ENCODE measurements at places on chromosomes 12 and 14.

- no peak for DNase-seq
Measured at GRCh38 chr12:13940335-13940865, 41.0 kb downstream of the GRIN2B start.

GRCh38 chr12:79023784-79024183 lies 159.2 kb downstream of the SYT1 start:
- no peak for DNase-seq

- no peak for DNase-seq
Measured at GRCh38 chr12:19957308-19958125, 410.8 kb upstream of the PDE3A start.

DNA sequence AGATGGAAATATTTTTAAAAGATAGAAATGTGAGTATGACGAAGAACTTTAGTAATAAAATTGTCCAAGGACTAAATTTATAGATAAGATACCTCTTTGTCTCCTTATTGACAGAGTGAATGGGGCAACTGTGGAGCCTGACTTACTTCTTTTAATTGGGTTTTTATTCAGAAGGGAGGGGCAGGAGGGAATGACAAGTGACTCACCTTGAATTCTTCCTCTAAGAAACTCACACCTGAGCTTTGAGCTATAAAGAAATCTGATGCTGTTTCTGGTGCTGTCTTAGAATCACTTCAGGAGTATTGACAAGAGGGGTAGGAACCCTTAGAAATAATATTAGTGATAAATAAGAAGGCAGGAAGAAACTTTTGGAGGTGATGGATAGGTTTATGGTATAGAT lies 951 bp downstream of the NR1H4 start:
- DNase-seq = no peak

DNA sequence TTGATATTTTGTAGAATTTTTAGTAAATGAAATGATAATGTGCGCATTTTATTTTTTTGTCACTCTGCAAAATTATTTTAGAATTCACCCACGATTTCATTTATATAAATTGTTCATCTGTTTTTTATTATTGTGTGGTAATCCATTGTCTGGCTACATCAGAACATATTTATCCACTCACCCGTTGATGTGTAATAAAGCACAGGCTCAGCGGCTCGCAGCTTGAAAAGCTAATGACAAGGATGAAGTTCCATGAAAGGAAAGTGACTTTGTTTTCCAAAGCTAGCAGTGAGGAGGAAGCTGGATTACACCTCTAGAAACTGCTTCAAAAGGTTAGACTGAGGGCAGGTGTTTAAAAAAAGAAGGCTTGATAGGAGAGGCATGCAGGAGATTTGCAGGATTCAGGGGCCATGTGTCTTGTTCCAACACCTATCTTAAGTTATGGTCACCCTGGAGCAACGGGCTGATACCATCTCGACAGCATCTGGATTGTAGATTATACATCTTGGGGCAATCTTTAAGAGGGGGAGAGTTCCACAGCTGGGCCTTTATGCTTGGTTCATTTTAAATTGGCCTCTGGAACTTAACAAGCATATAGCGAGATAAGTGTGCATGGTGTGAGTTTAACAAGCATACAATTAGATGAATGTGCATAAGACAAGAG lies 194.1 kb downstream of the TMTC3 start:
- DNase-seq = no peak

DNA sequence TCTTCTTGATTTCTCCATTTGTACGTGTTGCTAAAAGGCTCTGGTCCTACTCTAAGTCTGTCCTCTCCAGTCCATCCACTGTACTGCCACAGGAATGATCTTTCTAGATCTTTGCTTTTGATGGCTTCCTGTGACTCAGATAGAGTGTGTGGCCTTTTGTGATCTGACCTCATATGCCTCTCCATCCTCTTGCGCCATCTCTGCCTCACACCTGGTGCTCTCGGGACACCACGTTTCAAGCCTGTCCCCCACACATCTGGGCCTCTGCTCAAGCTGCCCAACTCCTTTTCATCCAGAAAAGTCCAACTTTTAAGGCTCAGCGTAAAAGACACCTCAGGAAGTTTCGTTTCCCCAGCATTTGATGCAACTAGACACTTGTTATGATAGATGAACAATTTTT lies 39.0 kb downstream of the DCAF4 start:
- peak; percentile 21 for DNase-seq

DNA sequence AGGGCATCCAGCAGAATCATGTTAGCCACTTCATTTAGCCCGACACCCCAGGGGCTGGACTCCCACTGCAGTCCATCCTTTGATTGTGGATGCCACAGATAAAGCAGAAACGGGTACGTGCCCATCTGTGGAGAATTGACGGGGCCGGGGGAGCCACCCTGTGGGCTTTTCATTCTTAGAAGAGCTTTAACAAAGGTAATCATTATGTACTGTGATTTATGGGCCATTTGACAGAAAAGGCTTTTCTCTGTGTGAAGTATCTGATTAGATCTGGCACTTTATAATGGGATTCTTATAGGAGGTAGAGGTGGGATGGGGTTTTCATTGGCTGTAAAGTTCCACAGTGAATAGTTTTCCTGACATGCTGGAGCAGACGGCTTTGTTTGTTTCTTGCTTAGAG lies 40.4 kb downstream of the AACS start:
- no peak for DNase-seq

DNA sequence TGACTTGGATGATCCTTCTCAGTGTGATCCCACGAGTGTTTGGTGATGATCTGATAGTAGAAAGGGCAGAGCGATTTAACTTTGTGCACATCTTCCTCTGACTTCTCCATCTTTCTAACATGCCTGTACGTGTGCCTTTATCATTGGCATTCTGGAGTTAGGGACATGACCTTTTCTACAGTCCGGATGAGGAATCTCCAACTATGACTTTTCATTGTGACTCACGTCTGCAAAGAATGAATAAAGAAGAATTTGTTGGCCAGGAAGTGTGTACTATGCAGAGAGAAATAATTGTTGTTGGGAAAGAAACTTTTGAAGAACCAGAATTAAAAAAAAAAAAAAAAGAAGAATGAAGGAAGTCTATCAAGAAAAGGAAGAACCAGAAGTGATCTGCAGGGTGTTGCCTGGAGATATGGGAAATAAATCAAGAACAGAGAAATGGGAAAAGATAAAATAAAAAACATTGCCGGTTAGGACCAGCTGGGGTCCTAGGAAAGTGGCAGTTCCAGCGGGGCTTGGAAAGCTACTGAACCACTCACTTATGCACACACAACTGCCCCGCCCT lies 25.3 kb downstream of the PPFIBP1 start:
- DNase-seq = no peak

- DNase-seq = peak; percentile 49
Measured at GRCh38 chr12:94100211-94100627, 48.2 kb upstream of the PLXNC1 start.

DNA sequence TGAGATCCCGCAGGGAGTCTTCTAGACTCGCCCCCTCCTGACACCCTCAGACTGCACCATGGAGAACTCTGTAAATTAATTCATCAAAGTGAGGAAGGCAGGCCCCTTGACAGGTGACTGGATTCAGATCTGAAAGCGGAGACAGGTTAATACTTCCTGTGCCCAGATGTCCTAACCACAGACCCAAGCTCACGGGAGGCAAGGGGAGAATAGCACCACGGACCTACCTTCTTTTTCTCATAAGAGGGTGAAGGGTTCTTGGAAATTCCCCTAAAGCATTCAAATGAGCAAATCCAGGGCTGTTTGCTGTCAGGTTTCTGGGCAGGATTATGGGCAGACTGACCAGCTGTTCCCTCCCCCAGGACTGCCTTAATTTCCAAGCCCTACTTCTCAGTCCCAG lies 170.0 kb downstream of the ZFP36L1 start:
- no peak for DNase-seq

DNA sequence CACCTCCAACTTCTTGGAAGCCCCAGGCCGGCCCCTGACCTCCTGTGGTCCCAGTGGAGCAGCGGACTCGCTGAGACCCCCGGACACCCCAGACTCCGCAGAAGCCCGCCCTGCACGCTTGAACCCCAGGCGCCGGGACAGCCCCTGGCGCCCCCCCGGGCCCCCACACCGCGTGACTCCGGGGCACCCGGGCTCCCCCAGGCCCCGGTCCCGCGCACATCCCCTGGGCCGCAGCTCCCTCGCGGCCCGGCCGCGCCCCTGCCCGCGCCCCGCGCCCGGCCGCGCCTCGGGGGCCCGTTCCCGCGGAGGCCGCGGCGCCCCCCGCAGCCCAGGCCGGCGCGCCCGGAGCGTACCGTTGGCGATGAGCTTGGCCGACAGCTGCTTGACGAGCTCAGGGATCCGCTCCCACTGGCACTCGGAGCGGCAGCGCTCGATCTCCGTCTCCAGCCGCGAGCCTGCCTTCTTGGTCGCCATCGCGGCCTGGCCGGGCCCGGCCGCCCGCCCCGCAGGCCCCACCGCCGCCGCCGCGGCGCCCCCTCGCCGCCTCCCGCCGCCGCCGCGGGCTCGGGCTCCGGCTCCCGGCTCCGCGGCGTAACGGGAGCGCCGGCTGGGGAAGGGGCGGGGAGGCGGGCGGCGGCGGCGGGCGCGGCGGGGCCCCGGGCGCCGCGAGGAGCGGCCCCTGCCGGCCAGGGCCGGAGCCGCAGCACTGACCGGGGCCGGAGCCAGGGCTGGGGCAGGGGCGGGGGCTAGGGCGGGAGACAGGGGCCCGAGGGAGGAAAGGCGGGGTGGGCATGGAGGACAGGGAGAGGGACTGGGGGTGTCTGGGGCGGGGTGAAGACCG lies at the start of gene TTC7B:
TTC7B (minus strand) TSS at position 609 of the 841 bp plus-strand sequence; CDS start at position 474, 135 bp downstream.
- DNase-seq = peak; percentile 12

GRCh38 chr14:52327374-52328226 lies 13.5 kb downstream of the PTGER2 start:
- DNase-seq = peak; percentile 74

- DNase-seq = no peak
Measured at GRCh38 chr12:64943686-64944085, 119.2 kb downstream of the TBC1D30 start.

GRCh38 chr12:119176267-119177055 lies 2.3 kb upstream of the HSPB8 start:
- no peak for DNase-seq

- no peak for DNase-seq
Measured at GRCh38 chr14:103889313-103890051, 38.8 kb upstream of the TDRD9 start.

GRCh38 chr12:94704452-94705306 lies 54.3 kb upstream of the TMCC3 start:
- DNase-seq = no peak

GRCh38 chr14:77140359-77141213 lies 1.0 kb downstream of the ZDHHC22 start:
- no peak for DNase-seq

DNA sequence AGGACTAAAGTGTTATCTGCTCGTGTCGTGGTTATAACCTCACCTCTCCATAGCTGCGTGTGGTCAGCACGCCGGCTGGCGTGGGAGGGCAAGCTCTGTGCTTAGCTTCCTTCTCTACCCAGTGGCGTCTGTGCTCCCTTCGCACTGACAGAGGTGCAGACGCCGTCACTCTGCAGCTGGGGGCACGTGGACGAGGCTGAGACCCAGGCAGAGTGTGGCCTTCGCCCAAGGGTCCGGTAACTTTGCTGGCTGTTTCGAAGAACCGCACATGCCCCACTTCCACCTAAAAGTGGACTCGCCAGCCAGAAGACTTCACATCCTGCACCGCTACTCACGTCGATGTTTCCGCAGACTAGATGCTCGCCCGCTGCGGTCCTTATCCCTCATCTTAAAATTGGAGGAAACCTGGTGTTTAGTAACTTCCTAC lies 35.9 kb upstream of the DYNC1H1 start:
- no peak for DNase-seq

GRCh38 chr12:92051441-92051840 lies 94.2 kb downstream of the BTG1 start:
- DNase-seq = no peak

DNA sequence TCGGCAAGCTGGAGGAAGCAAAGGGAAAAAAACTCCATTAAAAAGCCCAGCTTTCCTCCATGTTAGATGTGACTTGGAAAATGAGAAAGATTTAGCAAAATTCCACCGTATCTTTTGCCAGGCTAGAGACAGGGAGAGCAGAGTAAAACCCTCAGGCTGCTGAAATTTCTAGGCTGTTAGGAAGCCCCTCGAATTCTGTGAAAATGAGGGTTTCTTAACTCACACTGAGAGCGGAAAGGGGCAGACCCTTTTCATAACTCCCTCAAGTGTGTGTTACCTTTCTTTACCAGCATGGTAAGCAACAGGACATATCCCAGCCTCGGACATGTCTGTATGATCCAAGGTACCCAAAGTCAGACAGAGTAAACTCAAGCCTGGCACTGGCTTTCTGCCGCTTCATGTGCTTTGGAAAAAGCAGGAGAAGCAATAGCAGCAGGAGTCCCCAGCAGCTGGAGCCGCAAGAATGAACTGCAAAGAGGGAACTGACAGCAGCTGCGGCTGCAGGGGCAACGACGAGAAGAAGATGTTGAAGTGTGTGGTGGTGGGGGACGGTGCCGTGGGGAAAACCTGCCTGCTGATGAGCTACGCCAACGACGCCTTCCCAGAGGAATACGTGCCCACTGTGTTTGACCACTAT lies at the start of gene RHOJ:
RHOJ (plus strand) TSS at position 37 of the 637 bp plus-strand sequence; CDS start at position 464, 427 bp downstream.
- DNase-seq = no peak

GRCh38 chr12:115569345-115570068 lies 708.0 kb downstream of the MED13L start:
- no peak for DNase-seq

DNA sequence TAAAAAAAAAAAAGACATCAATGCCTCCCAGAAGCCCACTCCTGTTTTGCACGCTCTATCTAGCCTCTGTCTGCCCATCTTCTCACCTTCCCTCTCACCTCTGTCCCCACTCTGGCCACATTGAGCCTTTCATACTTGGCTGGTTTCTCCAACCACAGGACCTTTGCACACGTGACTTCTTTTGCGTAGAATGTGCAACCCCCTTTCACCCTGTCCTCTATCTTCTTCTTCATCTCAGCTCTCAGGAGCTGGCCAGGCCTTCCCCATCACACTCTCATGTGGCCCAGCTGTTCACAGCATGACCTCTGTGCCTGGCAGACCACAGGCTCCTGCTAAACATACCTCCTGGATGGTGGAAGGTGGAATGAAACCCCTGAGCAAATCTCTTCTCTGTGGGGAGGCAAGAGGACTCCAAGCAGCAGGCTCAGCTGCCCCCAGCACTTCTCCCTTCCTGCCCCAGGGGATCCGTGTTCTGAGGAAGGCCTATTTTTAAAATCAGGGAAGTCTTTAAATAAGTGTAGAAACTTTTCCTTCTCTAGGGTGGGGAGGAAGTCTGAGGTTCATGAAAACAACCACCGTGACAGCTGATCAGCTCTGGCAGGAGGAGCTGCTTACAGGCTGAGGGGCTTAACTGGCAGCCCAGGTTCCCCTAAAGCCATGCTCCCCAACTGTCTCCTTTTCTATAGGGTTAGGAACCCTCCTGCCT lies 11.6 kb downstream of the HVCN1 start:
- DNase-seq = no peak

GRCh38 chr12:129423041-129423580 lies 480.7 kb downstream of the TMEM132D start:
- DNase-seq = no peak

GRCh38 chr12:93723568-93723930 lies 46.4 kb downstream of the CRADD start:
- DNase-seq = no peak
